ENCODE measurements at places on chromosomes 3 and 15. TPM values are rescaled to one million over a fixed set of nuclear protein-coding genes. Genes with fewer than 3 reads are reported as not detected.

DNA sequence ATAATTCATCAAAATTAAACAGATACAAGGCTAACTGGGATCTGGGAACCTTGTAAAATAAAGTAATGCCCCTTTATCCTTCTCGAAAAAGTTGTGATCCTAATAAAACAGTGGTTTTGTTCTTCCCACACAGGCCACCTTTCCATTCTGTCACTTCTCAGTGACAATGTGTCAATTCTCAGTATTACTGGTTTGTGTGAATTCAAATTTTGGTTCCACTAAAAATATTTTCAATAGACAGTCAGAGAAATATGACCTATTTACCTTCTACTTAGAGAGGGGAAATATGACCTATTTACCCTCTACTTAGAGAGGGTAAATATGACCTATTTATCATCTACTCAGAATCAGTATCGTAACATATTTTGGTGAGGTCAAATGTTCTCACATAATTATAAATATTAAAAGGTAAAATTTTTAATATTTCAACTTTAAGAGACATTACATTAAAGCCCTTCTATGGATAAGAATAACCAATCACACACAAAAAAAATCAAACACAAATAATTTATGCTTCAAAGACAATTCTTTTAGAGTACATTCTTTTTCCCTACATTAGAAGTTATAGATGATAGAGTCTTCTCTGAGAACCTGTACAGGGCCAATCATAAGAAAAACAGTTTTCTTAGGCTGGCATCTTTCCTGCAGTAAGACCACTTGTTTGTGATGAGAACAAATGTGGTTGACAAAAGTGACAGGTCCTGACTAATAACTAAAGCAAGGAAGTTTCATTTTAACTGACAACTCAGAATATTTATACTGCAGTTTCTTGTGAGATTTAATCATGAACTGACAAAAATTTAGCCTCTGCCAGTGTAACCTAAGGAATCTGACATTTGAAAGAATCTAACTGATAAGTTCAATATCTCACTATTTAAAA lies 323.3 kb downstream of the DIPK2A start:
- DNase-seq, result no peak

- no peak for DNase-seq
Observed at GRCh38 chr15:35505809-35506208, 40.2 kb downstream of the DPH6 start.

DNA sequence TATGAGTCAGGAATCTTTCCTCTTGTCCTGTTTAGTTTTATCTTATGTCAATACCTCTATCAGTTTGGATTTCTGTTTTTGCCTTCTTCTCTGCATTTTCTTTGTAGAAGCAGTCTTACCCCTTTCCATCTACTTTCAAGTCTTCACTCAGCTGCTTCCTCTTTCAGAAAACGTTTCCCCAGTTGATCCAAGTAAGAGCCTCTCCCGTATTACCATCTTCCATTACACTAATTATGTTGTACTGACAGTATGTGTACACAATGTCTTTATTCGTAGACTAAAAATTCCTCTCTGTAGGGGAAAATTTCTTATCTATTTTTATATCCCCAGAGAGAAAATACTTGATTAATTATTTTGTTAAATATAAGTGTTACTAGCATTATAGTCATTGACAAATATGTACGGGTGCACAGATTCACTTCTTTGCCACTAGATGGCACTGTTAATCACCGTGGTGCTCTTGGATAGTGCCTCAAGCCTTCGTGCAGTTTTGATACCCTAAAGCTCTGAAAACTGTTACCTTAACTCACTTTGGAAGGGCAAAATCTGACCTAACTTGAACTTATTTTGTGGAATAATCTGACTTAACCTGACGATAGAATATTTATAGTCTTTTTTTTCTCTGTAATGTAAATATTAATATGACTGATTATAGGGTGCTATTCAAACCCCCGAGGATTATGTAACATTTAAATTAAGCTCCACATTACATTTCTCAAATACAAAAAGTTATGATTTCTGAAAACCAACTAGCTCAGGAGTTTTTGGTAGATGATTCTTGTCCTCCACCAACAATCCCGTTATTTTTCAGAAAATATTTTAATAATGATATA lies 74.2 kb upstream of the POU1F1 start:
- peak; percentile 34 for DNase-seq

- no peak for DNase-seq
Observed at GRCh38 chr3:186216900-186217819, 108.3 kb upstream of the ETV5 start.

DNA sequence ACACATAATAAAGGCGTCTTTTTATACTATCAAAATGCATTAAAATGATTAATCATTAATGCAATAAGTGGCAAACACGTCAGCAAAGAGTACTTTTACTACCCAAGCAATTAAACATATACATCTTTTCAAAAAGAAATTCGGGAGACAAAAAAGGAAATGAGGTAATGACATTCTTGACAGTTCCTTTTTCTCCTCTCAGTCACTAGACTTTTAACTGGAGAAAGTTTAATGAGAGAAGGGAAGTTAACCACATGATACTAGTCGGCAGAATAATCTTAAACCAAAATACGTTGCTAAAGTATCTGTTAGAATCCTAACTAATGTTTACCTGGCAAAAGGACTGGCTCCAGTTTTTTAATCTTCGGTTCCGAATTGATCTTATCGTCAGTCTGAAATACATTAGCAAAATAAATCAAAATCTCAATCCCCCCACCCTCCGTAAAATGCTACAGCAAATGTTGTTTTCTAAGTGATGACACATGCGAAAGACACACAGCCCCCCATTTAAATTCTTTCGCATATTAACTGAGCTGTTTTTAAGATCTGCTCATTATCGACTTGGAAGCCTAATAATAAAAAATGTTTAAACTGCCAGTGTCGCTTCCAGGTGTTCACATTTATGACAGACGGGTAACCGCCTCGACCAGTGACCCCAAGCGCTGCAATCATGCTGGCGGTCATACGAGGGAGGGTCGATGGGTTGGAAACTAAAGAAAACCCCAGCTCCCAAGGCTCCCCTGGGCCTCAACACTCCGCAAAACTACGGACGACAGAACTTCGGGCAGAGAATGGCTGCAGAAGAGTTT lies 778 bp downstream of the MTMR10 start:
- DNase-seq, result peak; percentile 4

- DNase-seq, result no peak
Observed at GRCh38 chr3:187367561-187368103, 553 bp upstream of the RTP4 start.

VWA5B2 gene
- total RNA-seq, result not detected

ALCAM gene
- total RNA-seq, result 73.9 TPM

EOGT gene
- total RNA-seq, result 24.7 TPM

Data from NCI-H460 (cell line).